KG1 (cell line): ENCODE measurements at places on chromosomes 3 and 15.

DNA sequence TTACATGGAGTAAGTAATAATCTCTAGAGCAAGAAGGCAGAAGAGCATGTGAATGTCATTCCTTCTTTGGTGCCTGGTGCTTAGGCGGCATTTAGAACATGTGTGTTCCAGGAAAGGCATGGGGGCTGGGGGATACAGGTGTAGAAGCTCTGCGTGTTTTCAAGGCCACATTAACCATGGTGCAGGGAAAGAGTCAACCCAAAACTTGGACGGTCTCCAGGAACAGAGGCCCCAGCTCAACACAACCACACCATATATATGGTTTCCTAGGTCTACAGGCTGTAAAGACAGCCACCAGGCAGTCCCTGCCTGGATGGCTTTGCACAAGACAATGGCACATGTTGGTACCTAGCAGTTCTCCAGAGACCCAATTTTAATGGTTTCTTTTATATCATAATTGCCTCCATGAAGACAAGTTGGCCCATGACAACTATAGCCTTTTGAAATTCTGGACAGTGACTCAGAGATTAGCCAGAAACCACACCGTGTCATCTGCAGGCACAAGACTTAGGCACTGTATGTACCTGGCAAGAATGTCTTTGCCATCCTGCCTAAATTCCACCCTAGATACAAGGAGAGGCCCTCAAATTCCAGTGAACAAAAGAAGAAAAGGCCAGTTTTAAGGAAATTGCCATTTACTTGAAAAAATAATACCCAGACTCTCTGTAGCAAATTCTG, 25.0 kb upstream of the DGKG start:
- DNase-seq: no peak

- DNase-seq: no peak
Measured at GRCh38 chr3:138842483-138843188, 7.9 kb upstream of the PIK3CB start.

DNA sequence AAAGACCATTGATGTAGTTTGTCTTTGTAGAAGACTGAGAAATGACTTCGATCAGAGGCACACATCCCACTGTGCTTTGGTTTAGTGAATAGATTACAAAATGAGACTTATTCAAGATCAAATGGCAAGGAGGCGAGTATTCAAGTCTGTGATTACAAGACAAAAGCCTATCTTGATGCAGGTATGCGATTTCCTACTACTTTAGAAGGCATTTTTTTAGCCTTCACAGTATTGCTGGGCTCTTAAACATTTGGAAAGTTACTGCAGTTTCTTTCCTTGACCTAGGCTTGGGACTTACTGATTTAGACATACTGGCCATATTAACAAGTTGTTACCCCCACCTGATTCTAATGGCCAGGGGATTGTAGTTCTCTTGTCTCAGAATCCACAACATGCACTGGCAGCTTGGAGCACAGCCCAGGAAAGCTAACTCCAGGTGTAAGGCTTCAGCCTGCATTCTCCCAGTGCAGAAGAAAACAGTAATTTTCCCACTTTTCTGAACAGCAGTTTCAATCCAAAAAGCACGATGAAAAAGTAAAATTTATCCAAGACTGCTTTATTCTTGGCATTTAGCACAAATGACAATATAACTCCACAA, 311.6 kb downstream of the EPHA6 start:
- DNase-seq: no peak

DNA sequence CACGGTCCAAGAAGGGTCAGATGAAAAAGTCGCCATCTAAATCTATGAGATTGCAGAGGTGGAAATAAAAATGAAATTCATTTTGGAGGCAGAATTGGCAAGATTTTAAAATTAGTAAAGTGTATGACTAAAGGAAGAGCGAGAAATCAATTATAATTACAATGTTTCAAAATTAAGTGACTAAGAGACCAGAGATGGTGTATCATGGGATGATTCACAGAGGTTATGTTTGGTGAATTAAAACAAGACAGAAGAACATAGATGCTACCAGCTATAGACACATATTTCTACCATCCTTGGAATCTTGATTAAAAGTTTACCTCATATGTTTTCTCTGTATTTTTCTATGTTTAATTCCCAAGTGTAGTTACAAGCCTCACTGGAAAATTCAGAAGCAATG, 308.9 kb upstream of the DNAJC19 start:
- no peak for DNase-seq

DNA sequence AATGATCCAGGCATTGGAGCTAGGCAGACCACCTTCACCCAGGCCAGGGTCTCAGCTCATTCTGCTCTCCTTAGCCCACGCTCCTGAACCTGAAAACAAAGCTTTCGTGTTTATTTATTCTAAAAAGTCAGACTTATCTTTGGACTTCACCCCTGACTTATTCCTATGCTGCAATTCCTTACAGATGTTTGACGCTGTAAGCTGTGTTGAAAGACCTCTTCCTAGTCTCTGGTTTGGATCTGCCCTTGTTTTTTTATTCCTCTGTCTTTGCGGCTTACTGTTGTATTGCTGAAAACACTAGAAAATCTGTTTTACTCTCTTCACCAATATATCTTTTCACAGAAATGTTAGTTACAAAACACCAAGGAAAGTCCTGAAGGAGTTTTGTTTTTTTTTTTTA, 40.5 kb upstream of the LDHAL6B start:
- no peak for DNase-seq

DNA sequence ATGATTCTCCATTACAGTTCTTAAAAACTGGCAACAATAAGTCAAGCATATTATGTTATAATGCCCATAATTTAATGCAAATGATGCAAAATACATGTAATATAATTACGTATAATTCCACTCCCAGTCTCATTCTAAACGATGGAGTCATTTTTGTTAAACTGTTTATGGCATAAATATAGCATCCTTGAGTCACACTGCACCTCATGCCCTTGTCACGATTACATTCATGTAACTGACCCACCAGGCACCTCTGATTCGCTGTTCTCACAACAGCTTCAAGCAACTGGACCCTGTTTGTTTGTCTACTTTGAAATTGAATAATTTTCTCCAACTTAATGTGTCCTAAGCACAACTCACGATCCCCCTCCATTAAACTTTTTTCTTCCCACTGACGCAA, 148.0 kb upstream of the LRTM1 start:
- DNase-seq: no peak

- DNase-seq: no peak
Measured at GRCh38 chr3:41638381-41638780, 323.5 kb downstream of the ULK4 start.

DNA sequence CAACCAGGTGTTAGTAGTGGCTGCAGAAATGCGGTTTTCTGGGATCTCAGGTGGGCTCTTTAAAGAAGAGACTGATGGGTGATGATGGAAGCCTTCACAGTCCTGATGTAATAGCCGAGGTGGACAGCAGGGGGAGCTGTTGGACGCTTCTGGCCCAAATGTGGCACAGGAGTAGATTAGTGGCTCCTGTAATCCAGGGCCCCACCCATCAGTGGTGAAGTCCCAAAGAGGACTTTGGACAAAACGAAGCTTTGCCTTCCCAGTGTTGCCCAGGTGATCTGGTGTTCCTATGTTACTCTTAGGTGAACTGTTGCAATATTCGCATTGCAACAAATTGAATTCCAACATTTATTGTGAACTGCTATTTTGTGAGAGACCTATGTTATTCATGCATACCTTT, 31.8 kb upstream of the MYZAP start:
- peak; percentile 32 for DNase-seq

- DNase-seq: no peak
Measured at GRCh38 chr3:42980909-42981308, 1.8 kb downstream of the GASK1A start.

DNA sequence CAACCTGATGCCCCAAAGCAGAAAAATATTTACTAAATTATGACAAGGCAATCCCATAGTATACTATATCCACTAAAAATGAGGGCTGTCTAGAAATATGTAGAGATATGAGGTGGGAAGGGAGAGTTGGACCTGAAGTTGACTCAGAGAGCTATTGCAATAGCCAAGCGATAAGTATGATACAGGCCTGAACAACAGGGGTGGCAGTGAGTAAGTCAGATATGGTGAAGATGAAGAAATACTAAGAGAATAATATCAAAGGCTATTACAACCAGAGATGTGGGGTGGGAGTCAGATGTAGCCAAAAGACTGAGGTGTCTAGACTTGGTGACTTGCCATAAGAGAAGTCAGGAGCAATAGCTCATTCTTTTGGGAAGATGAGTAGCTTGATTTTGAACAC, 9.2 kb downstream of the HSPBAP1 start:
- no peak for DNase-seq

DNA sequence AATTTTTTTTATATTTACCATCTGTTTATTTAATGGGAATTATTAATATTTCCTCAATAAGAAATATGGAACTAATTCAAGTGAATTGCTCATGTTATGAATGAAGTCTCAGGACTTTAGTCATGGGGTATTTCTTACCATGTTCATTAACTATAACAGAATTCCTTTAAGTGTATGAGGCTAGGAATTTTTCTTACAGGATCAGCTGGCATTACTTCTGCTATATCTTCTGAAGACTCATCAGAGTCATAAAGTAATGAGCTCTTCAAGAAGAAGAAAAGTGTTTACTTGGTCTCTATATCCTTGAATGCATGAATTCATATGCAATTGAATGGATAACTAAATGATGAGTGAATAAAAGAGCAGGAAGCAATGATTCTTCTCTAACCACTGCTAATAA, 486.8 kb upstream of the THBS1 start:
- no peak for DNase-seq

- no peak for DNase-seq
Measured at GRCh38 chr3:141410408-141410807, 42.1 kb downstream of the ZBTB38 start.

DNA sequence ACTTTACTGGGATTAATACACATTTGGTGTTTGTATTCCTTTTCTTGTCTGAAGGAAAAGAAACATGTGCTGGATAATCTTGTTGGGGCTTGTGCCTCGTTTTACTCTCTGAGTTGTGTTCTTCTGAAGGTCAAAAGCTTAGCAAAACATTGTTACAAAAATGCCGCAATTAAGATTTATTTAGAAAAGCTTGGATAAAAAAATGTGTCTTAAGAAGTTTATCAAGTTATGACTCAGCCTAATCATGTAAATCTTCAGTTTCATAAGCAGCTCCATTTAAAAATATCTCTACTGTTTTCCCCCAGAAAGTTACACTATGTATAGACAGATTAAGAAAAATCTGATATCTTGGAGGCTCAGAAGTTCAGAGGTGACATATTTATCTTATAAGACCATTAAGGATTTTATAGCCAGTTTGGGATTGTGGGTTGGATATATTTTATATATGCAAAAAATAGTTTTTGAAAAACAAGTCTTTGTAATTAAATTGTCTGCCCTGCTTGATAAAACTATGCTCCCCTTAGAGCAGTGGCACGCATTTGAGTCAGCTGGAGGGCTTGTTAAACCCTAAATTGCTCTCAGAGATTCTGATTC, 56.5 kb downstream of the CLDN11 start:
- DNase-seq: no peak

DNA sequence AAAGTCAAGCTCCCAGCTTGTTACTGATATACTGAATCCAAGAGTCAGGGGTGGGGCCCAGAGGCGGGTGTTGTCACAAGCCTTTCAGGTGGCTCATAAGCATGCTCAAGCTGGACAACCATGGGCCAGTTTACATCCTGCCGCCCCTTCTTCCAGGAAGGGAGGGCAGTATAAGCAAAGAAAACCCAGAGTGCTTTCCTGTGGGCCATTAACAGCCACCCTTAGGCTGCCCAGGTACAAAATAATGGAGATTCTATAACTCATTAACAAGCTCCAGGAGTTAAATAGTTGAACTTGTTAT, 183.2 kb downstream of the NTRK3 start:
- no peak for DNase-seq

DNA sequence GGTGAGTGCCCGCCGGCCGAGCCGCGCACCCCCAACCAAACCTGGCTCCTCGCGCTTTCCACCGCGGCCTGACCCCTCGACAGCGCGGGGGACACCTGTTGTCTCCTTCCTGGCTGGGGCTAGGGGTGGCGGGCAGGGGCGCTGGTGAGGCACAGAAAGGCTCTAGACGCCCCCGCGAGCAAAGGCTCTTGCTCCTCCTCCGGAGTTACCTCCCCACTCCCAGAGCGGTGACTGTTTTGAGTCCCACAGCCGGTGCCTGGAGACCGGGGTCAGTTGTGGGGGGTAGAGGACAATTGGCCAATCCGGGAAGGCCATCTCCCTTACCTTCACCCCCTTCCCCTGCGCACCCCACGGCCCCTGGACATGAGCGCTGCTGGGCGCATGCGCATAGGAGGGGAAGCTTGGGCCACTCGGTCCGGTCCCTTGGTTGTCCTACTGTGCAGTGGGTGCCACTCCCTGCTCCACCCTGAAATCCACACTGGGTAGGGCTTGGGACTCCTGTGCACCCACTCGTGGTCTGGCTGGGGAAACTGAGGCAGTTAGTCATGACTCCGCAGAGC, 554 bp downstream of the CHST13 start:
- DNase-seq: no peak

GRCh38 chr3:68479779-68480178, 452.6 kb downstream of the TAFA4 start:
- no peak for DNase-seq

- no peak for DNase-seq
Measured at GRCh38 chr3:48469046-48469915, 22.7 kb downstream of the ATRIP start.

DNA sequence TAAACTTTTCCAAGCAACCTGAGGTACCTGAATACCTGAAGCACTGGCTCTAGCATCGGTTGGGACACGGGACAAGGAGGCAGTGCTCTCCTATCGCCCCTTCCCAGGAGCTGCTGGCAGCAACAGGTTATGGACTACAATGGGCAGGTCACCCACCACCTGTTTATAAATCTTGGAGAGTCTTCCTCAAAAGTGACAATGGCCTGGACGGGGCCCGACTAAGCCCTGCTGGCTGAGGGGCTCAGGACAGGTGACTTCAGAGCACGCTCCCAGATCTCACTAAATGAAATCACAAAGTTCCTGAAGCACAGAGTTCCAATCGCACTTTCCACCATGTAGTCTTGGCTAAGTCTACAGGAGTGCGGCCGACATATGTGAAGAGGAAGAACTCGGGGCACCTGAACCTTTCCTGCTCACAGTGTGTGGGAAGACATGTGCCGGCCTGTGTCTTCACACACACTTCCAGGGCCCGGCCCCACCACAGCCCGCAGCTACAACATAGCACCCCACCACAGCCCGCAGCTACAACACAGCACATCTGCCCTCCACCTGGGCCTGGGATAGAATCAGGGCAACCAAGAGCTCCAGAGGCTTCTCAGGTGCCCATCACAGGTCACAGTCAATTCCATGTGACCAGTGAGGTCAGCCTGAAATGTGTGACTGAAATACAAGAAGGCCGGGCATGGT, 12.9 kb downstream of the CYFIP1 start:
- DNase-seq: no peak
